ENCODE measurements at places on chromosomes 11 and 22. TPM values are rescaled to one million over a fixed set of nuclear protein-coding genes. Genes with fewer than 3 reads are reported as not detected.

The APOL4 gene
- not detected for total RNA-seq

DNA sequence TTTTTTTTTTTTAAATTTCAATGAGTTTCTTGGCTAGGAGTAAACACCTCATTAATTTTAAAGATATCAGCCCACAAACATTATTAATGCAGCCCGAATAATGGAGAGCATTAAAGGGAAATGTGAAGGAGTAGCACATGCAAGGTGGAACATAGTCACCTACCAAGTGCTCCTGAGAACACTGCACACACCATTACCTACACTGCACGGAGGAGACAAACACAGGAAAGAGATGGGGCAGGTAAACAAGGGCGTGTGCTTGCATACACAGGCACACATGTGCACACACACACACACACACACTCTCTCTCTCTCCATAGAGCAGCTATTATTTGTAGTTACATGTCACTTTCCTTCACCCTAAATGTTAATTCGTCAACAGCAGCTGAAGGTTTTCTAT is 30.2 kb downstream of the HTR3B start:
- H3K27ac ChIP-seq: no peak overlapping the region
- H3K4me1 ChIP-seq: peaks cover 22% of the 10 kb centered on the region
- no peak overlapping the region for H3K4me3 ChIP-seq
- no peaks in the 10 kb centered on the region for H3K36me3 ChIP-seq
- DNase-seq: no peak

- H3K27ac ChIP-seq: no peak overlapping the region
- H3K27me3 ChIP-seq: peaks cover 21% of the 10 kb centered on the region
- no peak for DNase-seq
- H3K4me3 ChIP-seq: no peak overlapping the region
- no peaks in the 10 kb centered on the region for H3K36me3 ChIP-seq
Observed at GRCh38 chr11:35343033-35343598, 76.2 kb downstream of the SLC1A2 start.

DNA sequence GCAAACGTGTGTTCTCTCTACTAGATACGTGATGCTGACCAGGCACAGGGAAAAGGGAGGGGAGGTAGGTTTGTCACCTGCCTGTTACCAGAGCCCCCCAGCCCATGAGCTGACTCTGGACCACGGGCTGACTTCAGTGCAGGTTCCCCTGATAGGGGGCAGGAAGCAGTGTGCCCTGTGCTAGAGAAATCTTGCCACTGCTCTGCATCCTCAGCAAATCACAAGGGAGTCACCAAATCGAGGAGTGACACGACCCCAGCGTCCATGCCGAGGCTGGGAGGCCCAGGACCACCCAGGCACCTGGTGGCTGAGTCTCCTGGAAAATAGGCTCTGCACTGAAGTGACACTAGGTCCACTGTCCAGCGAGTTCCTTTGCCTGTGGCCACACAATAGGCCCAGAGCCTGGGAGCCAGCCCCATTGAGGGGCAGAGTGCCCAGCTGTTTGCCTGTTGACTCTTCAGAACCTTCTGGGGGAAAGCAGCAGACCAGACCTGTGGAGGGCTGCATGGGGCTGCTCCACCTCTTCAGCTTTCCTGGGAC is 99.3 kb downstream of the CTTN start:
- H3K36me3 ChIP-seq: no peaks in the 10 kb centered on the region
- DNase-seq: no peak
- H3K27me3 ChIP-seq: no peaks in the 10 kb centered on the region
- H3K27ac ChIP-seq: peak overlapping the region; percentile 19
- no peak overlapping the region for H3K4me3 ChIP-seq

DNA sequence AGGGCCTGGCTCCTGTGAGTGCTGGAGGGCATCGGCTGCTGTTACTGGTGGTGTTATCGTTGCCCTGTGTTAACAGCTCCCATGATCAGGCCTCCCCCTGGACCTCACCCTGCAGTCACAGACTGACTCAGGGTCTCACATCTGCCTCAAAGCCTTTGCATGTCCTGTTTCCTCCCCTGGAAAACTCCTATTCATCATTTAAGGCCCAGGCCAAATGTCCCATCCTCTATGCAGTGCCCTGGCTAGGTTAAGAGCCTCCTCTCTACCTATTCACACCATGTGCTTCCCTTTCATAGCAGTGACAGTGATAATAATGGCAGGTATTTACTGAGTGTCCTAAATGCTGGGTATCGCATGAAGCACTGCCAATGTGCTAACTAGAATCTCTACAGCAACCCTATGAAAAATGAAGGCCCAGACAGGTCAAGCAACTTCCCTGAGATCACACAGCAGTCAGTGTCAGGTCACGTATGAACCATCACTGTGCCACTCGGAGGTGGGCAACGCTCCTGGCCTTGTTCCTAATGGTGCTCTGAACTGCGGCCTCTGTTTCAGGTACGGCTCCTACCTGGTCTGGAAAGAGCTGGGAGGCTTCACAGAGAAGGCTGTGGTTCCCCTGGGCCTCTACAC is 9.3 kb downstream of the TSPO start:
- no peaks in the 10 kb centered on the region for H3K36me3 ChIP-seq
- no peaks in the 10 kb centered on the region for H3K27me3 ChIP-seq
- no peak overlapping the region for H3K27ac ChIP-seq
- no peak overlapping the region for H3K4me3 ChIP-seq

GRCh38 chr22:29029202-29030000 is 32.2 kb downstream of the C22orf31 start:
- peaks cover 39% of the 10 kb centered on the region for H3K4me1 ChIP-seq
- H3K27me3 ChIP-seq: no peaks in the 10 kb centered on the region
- DNase-seq: no peak
- no peaks in the 10 kb centered on the region for H3K36me3 ChIP-seq
- peak overlapping the region; percentile 77 for H3K4me3 ChIP-seq

DNA sequence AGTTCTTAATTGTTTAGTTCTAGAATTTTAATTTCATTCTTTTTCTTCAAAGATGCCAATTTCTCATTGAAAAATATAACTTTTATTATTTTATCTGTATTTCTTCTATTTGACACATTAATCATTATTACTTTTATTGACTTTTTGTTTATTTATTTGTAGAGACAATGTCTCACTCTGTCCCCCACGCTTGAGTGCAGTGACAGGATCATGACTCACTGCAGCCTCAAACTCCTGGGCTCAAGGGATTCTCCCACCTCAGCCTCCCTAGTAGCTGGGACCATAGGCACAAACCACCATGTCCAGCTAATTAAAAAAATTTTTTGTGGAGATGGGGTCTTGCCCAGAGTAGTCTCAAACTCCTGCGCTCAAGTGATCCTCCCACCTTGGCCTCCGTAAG is 30.3 kb upstream of the FBLN1 start:
- no peak overlapping the region for H3K27ac ChIP-seq
- no peak for DNase-seq
- H3K27me3 ChIP-seq: peaks cover 3% of the 10 kb centered on the region

- H3K27me3 ChIP-seq: peaks cover 2% of the 10 kb centered on the region
- no peak for DNase-seq
- peaks cover 3% of the 10 kb centered on the region for H3K4me1 ChIP-seq
- H3K36me3 ChIP-seq: peaks cover 44% of the 10 kb centered on the region
Observed at GRCh38 chr11:39434466-39434865, 2025.0 kb downstream of the LRRC4C start.

GRCh38 chr11:77198440-77198849 is 70.4 kb downstream of the MYO7A start:
- H3K4me1 ChIP-seq: peaks cover 5% of the 10 kb centered on the region
- peak; percentile 82 for DNase-seq
- no peak overlapping the region for H3K4me3 ChIP-seq
- H3K27ac ChIP-seq: 0 out of 2 replicates have a peak overlapping the region, but pooled peaks have one; percentile 47
- H3K36me3 ChIP-seq: no peaks in the 10 kb centered on the region
- no peaks in the 10 kb centered on the region for H3K27me3 ChIP-seq

The BLID gene
- total RNA-seq: not detected

DNA sequence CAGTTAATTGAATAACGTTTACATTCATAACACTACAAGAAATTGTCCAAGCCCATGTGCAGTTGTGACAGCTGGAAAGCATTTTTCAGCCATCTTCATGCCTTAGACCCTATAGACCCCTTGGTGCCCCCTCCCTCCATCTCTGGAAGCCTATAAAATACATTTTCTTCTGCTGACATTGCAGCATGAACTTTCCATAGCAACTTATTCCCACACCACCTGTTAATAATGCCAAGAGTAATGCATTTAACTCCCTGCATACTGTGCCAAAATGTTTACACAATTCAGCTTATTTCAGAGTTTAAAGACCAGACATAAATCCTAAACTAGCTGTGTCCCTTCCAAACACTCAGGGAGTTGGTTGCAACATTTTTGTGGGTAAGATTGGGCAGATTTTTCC is 143.0 kb upstream of the ARHGAP20 start:
- no peaks in the 10 kb centered on the region for H3K36me3 ChIP-seq
- no peak overlapping the region for H3K27ac ChIP-seq
- no peak overlapping the region for H3K4me3 ChIP-seq
- no peaks in the 10 kb centered on the region for H3K4me1 ChIP-seq
- no peaks in the 10 kb centered on the region for H3K27me3 ChIP-seq

- peaks cover 14% of the 10 kb centered on the region for H3K4me1 ChIP-seq
- H3K27ac ChIP-seq: no peak overlapping the region
- H3K4me3 ChIP-seq: no peak overlapping the region
- peaks cover 4% of the 10 kb centered on the region for H3K27me3 ChIP-seq
- no peak for DNase-seq
Observed at GRCh38 chr11:62108017-62108750, 15.6 kb upstream of the INCENP start.

The SHISAL1 gene
- total RNA-seq: 2.7 TPM

GRCh38 chr11:69873166-69874077 is 54.2 kb upstream of the FGF3 start:
- no peak overlapping the region for H3K27ac ChIP-seq
- H3K4me3 ChIP-seq: no peak overlapping the region
- DNase-seq: no peak
- H3K36me3 ChIP-seq: no peaks in the 10 kb centered on the region
- peaks cover 2% of the 10 kb centered on the region for H3K27me3 ChIP-seq

- H3K36me3 ChIP-seq: no peaks in the 10 kb centered on the region
- no peak overlapping the region for H3K4me3 ChIP-seq
- H3K4me1 ChIP-seq: no peaks in the 10 kb centered on the region
- no peak overlapping the region for H3K27ac ChIP-seq
- H3K27me3 ChIP-seq: peaks cover under 1% of the 10 kb centered on the region
Observed at GRCh38 chr11:112661571-112661970, 299.6 kb upstream of the NCAM1 start.

DNA sequence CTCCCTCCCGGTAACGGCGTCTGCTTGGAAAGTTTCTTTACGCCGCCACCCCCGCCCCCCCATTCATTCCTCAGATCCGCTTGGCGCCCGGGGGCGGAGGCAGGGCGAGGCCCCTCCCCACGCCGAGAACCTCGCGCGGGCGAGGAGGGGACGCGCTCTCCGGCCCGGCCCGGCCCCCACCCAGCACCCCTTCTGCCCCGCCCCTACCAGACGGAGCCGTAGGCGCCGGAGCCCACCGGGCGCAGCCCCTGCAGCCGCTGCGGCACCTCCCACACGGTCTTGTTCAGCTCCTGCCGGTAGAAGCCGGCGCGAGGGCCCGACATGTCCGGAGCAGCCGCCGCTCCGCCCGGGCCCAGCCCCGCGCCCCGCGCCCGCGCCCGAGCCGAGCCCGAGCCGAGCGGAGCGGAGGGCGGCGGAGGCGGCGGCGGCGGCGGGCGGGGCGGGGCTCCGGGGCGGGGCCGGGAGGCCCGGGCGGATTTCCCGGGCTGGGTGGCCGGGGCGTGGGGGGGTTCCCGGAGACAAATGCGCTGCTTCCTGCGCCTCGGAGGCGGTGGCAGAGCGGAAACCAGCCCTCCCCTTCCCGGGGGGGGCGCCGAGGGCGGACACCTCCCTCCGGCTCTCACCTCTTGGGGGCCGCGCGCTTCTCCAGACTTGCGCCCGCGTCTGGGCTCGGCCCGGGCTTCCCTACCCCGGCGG is at the start of gene MAPK11:
MAPK11 (minus strand) TSS at position 411 of the 696 bp plus-strand sequence; CDS start at position 323, 88 bp downstream.
- H3K4me1 ChIP-seq: no peaks in the 10 kb centered on the region
- DNase-seq: peak; percentile 35
- peak within 1 kb of the TSS; percentile 57 for H3K4me3 ChIP-seq
- no peak within 1 kb of the TSS for H3K27ac ChIP-seq
- H3K27me3 ChIP-seq: peaks cover 53% of the 10 kb centered on the region
- peaks cover 4% of the 10 kb centered on the region for H3K36me3 ChIP-seq

DNA sequence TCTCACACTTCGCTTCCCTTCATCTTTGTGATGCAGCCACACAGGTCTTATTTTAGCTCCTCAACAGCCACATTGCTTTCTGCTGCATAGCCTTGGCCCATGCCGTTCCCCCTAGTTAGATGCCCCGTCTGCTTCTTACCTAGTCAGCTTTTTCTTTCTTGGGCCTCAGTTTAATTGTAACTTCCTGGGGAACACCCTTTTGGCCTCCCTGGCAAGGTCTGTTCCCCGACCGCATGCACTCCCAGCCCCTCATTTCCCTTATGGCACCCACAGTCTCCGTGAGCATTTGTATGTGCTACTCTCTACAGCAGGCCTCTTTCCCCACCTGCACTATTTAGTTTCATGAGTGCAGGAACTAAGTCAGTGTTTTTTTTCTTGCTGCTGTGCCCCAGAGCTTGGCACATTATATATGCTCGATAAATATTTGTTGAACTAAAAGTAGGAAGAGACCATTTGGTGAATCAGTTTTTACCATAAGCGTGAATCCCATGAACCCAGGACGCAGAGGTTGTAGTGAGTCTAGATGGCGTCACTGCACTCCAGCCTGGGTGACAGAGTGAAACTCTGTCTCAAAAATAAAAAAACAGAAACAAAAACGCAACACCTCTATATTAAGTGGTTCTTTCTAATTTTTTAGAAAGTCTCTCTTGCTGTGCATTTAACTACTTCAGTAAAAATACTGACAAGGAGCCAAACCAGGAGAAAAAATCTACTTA is 38.5 kb downstream of the TNRC6B start:
- H3K36me3 ChIP-seq: no peaks in the 10 kb centered on the region
- peak overlapping the region; percentile 85 for H3K27ac ChIP-seq
- no peak for DNase-seq
- no peak overlapping the region for H3K4me3 ChIP-seq
- H3K27me3 ChIP-seq: no peaks in the 10 kb centered on the region

DNA sequence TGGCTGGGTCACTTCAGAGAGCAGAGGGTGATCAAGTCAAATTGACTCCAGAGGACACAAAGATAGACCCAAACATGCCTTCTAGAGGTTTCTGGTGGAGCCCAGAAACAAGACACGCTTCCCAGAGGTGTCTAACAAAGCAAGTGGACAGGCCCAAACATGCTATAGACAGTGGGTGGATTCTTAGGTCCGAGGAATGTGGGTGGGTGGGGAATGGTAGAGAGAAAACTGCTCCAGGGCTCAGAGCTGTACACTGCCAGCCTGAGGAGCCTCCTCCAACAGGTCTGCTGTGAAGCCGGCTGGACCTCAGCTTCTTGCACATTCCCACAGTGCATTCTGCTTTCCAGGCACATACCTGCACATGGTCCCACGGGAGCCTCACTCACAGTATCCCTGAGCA is 116.8 kb upstream of the NECTIN1 start:
- peaks cover 3% of the 10 kb centered on the region for H3K4me1 ChIP-seq
- H3K27me3 ChIP-seq: peaks cover 3% of the 10 kb centered on the region
- H3K36me3 ChIP-seq: no peaks in the 10 kb centered on the region
- H3K27ac ChIP-seq: no peak overlapping the region

The MMP13 gene
- total RNA-seq: not detected

The DEPDC7 gene
- total RNA-seq: 4.7 TPM

The PKDREJ gene
- 0.07 TPM for total RNA-seq

GRCh38 chr11:14308114-14308896 is 50.7 kb downstream of the RRAS2 start:
- H3K4me1 ChIP-seq: peaks cover 52% of the 10 kb centered on the region
- no peaks in the 10 kb centered on the region for H3K27me3 ChIP-seq
- DNase-seq: no peak
- H3K27ac ChIP-seq: peak overlapping the region; percentile 28
